CD4-positive, alpha-beta T cell treated with Interleukin-17A for 1 hour (primary cell): ENCODE measurements at places on chromosomes 6 and 20.

GRCh38 chr20:1005452-1006027, 3.4 kb upstream of the RSPO4 start:
- DNase-seq: peak; percentile 27

- no peak for DNase-seq
These were observed 463.0 kb downstream of the CDKAL1 start for GRCh38 chr6:20997143-20997769.

DNA sequence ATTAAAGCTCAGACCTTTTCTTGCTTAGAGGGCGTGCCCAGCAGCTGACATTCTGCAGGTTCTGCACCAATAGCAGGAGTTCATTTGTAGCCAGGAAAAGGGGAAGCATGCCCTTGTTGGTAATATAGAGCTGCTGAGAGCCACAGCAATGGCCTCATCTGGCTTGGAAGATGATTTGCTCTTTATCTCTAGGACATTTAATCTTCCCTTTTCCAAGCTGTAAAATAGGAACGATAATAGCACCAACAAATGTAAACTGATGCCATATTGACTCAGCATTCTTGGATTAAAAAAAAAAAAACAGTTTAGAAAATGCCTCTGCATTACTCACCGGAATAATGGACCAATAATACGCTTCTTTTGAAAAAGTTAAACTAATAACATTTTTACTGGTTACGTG, 93.4 kb upstream of the SLC2A12 start:
- no peak for DNase-seq

DNA sequence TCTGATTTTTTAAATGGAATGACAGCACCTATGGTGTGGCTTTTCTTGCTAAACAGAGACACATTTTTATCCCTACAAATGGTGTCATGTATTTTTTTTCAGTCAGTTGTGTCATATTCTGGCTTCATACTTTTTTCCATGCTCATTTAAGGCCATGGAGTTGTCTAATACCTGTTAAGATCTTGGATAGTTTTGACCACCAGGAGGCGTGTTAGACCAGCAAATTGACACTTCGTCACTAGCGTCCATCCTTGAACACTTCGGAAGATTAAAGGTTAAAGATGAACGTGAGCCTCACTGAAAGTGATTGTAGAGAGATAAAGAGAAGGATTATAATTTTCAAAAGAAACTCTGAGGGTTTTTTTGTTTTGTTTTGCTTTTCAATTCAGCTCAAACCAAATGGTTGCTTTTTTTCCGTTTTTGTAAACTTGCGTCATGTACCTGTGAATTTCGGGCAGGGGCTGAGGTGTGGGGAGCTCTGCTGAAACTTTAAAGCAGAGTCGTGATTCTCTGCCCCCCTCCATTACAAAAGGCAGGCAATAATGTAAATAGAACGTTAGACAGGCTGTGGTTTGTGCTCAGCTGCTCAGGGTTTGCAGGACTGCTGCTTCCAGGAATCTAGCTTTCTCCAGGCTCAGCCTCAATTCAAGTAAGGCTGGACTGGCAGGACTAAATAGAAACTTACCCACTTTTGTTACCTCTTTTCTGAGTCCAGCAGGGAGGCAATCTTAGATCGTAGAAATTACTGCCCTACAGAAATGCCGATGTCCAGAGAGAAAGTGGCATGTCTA, 245.1 kb downstream of the FOXA2 start:
- DNase-seq: peak; percentile 14

GRCh38 chr6:5514353-5514752, 253.0 kb downstream of the FARS2 start:
- no peak for DNase-seq

DNA sequence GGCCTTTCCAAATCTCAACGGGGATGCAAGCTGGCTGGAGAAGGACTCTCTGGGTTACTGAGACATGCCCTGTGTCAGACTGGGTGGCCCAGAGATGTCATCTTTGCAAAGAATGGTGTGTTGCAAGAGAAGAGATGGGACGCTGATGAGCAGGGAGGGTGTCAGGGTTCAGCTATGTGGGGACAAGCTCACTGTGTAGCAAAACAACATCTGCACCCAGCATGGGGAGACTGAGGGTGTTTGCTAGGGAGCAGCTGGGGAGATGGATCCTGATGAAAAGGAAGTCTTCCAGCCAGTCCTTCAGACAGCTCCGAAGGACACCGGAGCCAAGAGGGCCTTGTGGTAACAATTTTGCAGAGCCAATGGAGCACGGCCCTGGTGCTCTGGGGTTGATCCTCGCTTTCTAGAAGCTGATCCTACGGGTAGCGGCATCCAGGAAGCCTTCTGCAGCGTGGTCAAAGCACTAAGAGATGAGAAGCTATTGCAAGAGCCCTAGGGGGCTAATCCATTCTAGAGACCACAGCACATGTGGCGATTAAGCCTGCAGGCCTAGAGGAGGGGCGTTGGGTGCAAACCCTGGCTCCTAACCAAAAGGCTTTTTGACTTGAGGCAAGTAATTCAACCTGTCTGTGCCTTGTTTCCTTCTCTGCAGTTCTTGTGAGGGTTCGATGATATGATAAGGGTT, 39.9 kb downstream of the EDN3 start:
- no peak for DNase-seq

DNA sequence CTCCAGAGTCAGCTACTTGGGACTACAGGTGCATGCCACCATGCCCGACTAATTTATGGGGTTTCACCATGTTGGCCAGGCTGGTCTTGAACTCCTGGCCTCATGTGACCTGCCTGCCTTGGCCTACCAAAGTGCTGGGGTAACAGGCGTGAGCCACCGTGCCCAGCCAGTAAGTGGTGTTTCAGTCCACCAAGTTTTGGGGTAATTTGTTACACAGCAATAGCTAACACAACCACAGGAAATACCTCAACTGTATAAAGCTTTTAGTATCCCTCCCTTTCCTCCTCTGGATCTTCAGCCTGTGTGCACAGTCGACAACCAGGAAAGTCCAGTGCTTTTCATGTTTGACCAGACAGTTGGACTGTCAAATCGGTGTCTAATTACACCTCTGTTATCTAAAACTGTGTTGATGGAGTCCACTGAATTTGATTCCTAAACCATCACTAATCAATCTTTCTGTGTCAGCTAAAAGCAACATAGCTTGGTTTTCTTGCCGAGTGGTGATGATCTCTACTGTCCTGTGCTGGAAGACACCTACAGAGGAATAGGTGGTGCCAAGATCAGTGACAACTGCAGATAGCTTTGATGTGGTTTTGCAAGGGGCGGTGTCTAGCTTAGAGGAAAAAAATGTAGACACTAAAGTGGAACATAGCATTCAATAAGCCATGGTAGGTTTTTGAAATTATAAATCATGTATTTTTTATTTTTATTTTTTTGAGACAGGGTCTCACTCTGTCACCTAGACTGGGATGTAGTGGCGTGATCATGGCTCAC, 22.2 kb upstream of the ZBTB2 start:
- peak; percentile 85 for DNase-seq

DNA sequence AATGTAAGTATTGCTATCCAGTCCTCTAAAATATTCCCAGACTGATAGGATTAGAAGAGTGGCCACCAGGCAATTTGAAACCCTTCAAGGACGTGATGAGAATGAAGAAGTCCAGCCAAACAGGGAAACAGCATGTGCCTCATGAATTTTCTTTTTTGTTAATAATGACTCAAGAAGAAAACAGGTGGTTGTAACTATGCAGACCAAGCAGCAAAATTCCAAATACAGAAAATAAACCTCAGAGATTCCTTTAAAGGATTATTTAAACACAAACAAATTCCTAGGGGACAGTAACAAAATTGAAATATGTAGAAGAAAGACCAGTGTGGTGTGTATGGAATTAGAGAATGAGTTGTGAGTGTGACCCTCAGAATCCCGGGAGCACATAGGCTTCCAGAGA, 239.2 kb downstream of the KCNQ5 start:
- no peak for DNase-seq

DNA sequence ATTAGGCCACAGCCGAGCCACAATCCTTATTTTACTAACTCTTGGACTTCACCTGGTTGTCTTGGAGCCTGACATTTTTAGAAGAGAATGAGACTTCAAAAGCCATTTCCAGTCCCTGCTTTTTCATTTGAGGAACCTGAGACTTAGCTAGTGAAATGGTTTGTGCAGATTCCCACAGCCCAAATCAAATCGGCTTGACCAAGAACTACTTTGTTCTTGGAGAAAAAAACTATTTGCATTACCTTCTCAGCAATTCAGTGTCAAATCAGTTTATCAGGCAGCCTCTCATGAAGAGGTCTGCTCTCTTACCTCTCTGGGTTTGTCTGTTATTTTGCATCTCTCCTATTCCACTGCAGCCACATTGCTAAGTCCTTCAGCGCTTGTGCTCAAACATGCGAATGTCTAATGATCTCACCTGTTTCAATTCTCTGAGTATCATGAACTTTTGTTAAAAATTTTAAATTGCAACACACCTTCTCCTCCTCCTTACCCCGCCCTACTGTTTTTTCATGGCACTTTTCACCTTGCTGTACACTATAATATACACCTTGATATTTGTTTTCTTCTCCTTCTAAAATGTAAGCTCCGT, 573 bp upstream of the IFNGR1 start:
- DNase-seq: no peak

DNA sequence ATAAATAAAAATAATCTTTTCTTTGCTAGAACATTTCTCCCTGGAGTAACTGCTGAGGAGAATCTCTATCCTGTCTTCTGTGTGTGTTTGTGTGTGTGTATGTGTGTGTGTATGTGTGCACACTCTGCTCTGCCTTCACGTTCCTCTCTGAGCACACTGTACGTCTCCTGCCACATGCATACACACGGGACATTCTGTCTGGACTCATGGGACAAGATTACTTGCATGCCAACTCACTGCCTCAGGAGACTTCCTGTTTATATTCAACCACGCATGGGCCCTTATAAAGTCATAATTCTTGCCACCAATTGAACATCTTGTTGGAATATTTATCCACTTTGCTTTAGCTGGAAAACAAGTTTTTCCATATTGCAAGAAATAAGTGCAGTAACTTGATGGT, 930.6 kb downstream of the KIF16B start:
- DNase-seq: no peak

DNA sequence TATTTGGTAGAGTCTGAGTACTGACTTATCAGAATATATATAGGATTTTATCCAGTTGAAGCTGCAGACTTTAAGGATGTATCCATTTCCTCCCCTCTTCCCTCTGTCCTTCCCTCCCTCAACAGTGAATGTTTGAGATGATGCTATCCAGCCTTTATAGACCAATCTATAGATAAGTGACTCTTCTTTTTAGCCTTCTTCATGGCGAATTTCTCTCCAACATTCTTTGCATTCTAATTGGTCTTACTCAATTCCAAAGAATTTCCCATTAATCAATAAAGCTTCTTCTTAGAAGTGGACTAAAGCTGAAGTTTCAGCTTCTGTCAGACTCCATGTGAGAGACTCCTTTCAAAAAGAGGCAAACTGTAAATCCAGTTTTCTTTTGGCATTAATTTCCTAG, 99.3 kb downstream of the AIG1 start:
- no peak for DNase-seq

DNA sequence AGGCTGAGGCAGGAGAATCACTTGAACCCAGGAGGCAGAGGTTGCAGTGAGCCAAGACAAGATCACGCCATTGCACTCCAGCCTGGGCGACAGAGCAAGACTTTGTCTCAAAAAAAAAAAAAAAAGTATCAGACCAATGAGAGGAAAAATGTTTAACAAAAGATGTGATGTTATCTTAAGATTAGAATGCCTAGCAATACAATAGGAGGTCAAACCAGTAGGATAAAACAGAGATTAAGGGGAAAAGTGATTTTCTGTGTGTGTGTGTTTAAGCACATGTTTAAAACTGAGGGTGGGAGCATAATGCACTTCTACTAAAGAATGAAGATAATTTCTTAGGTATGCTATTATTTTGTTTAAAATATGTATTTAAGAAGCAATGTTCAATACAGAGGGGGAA, 17.9 kb downstream of the COL19A1 start:
- DNase-seq: no peak

DNA sequence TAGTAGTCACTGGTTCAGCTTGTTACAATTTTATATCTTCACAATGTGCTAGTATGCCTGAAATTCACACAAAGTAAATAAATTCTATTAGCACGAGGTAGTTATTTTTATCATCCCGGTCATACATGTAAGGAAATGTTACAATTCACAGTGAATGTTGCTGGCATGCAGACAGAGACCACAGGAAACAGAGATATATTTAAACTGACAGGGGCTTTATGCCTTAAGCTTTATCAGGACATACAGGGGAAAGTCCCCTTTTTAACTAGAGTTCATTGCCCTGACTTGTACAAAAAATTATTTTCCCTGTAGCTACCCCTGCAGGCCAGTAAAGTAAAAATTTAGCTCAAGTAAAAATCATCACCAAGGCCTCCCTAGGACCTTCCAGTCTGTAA, 712.0 kb upstream of the NRSN1 start:
- no peak for DNase-seq

DNA sequence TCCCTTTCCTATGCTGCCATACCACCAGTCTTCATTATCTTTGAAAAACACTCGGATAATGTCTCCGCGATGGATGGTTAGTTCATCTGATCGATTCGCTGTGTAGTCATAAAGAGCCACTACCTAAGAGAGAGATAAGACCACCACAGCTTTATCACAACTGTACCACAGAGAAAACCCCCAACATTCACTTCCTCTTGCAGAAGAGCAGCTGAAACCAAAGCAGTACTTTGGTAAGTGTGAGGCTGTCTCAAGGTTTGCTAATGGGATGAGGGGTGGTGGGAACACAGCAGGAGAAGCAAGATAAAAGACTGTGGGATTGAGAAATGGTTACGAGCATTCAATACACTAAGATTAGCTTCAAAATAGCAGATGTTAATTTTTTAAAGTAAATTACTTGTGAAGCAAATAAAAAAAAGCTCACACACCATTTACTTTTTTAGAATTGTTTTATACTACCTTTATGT, 142.1 kb downstream of the MYB start:
- peak; percentile 20 for DNase-seq

- DNase-seq: no peak
These were observed 315.1 kb downstream of the UBE3D start for GRCh38 chr6:82750556-82750955.

DNA sequence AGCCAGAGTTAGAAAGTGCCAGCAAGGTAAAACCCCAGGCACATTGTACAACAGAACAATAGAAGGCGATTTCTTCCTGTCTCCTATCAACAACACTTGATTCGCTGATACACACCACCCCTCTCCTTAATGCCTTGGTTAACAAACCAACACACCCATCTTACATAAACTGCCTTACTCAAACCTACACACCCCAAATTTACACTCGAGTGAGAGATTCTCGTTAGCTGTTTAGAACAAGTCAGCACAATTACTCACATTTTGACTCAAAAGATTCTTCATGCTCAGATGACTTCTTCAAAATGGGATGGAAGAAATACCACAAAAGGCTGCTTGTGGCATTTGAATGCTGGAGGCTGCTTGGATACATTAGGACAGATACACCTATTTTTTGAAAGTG, 80.0 kb upstream of the FOXQ1 start:
- no peak for DNase-seq

- no peak for DNase-seq
These were observed 21.4 kb upstream of the CITED2 start for GRCh38 chr6:139395891-139396301.
